SW 1271 (cell line): ENCODE measurements at places on chromosomes 7 and 10.

- DNase-seq, result no peak
These were observed 113.9 kb downstream of the DIP2C start for GRCh38 chr10:575402-576129.

DNA sequence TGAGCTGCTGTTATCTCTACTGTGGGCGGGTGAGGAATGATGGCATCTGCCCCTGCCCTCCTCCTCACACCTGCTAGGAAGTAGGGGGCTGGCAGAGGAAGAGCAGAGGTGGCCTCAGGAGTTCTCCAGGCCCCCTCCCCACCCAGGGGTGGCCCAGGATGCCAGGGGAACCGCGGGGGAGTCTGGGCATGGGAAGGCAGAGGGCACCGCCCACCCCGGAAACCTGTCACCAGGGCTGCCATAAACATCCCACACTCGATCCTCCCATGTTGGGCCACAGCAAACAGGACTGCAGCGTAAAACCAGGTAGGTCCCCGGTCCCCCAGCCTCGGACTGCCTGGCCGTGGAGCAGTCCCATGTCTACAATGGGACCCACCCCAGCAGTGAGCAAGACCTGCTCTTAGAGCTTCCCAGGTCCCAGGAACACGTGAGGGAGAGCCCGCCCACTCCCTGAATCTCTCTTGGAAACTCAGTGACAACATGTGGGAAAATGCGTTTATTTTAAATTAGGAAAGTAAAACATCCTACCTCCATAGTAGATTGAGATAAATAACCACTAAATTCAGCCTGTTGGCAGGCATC, 23.4 kb downstream of the EBF3 start:
- DNase-seq, result no peak

- no peak for DNase-seq
These were observed 11.4 kb upstream of the IDI2 start for GRCh38 chr10:1037098-1037497.

- DNase-seq, result no peak
These were observed 25.7 kb upstream of the ENTPD1 start for GRCh38 chr10:95730233-95730632.

GRCh38 chr7:16594061-16594460, 51.5 kb downstream of the ANKMY2 start:
- DNase-seq, result no peak

DNA sequence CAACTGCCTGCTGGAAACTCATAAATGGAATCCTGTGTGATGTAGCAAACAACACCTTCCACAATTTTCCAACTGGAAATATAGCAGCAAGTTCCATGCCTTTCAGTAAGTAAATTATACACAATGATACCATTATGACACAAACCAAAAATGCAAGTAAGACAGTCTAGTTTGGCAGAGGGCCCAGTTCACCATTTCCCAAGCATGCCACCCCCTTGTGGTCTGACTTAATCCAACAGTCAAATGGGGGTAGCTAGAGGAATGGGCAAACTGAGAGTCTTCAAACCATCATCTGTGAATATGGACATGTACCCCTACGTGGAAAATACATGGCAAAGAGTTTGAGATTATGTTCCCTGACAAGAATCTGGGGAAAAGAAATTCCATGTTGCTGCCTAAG, 137.6 kb upstream of the VWC2 start:
- no peak for DNase-seq

- DNase-seq, result peak; percentile 17
These were observed 278.0 kb upstream of the KLF14 start for GRCh38 chr7:131011976-131012375.

- DNase-seq, result no peak
These were observed 6.1 kb upstream of the RBM17 start for GRCh38 chr10:6082496-6083395.

- no peak for DNase-seq
These were observed 2.5 kb downstream of the POP7 start for GRCh38 chr7:100708395-100708794.

DNA sequence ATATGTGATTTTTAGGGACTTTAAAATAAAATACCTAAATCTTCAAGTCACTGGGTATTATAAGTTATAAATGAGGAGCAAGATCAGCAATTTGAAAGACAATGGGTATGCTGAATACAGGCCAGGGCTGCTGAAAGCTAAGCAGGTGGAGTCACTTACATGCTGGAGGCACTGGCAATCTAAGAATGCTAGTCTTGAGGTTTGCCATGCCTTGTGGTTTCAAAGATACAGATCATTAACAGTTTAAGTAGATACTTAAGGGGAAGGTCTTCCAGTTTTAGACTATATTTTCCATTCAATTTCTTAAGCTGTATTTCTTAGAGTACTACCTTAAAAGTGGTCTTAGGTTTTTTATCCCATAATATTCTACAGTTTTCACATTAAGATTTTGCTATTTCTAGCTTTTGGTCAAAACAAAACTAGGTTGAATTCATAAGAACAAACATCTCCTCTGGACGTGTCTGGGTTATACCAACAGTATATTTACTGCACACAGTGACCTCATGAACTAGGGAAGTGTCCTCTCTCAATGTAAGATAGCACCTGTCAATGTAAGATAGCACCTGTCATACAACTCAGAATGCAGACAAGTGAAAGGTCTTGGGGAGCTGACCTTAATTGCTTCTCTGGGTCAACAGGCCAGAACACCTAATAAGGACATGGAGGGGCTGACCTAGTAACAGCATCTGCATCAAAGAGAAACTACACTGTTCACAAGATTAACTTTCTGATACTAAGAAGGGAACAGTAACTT, 2.0 kb downstream of the SRI start:
- no peak for DNase-seq

DNA sequence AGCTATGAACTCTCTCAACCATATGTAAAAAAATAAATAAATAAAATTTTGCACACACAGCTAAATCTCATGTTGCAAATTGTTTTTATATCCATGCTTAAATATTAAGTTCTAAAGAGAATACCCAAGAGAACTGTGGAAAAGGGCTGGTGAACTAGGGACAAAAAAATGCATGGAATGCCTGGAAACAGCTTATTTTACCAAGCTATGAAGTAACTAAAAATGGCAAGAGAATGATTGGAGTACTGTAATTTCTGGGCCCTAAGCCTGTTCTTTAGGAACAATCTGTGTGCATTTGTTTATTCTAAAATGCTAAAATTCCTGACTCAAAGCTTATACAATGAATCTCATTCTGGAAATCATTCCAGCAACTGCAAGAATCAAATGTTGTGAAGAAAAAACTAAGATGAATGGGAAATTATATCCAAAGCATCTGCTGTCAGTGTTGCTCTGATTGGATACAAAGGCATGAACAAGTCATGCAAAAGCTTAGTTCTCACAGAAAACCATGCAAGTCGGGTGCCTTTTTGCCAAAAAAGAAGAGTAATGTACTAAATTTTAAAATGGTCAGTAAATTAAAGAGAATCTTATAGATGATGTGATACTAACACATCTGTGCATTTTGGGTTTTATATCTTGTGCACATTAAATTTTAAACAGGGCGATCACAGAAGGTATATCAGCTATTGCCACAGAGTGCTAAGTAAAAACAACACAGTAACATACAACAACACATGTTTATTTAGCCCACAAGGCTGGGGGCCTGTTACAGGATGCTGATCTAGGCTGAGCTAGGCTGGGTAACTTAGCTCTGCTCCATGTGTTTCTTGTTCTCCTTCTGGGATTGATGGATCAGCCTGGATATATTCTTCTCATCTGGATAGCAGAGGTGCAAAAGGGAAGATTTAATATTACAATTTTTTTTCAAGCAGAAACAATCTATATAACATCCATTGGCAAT, 453.5 kb upstream of the SEMA3A start:
- no peak for DNase-seq

- DNase-seq, result no peak
These were observed 701.2 kb downstream of the AUTS2 start for GRCh38 chr7:70299472-70299807.

GRCh38 chr7:130381468-130382312, 1.4 kb downstream of the CPA1 start:
- no peak for DNase-seq

DNA sequence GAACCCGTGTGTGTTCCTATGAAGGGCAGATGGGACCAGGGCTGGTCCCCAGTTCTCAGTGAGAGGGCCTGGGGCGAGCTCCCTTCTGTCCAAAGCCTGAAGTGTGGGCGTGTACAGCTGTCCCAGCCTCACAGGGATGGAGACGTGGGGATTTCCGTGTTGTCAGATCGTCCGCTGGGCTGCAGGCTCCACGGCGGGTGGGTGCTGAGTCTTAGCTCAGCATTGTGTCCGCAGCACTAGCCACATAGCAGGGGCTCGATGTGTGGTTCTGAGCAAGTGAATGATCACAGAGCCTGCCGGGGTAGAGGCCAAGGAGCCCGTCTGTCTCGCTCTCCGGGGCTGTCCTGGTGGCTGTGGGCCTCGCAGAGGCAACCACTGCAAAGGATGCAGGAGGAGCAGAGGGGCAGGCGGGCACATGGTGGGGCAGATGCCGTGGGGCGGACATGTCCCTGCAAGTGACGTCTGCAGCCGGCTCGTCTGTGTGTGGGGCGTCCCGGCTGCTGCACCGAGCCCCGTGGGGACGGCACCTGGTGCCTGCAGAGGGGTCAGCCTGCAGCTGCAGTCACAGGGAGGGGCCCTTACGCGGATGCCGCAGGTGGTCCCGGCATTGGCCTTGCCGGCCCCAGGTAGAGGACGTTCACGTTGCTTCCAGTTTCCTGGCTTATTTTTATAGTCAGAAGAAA, 30.9 kb downstream of the FAM20C start:
- no peak for DNase-seq

DNA sequence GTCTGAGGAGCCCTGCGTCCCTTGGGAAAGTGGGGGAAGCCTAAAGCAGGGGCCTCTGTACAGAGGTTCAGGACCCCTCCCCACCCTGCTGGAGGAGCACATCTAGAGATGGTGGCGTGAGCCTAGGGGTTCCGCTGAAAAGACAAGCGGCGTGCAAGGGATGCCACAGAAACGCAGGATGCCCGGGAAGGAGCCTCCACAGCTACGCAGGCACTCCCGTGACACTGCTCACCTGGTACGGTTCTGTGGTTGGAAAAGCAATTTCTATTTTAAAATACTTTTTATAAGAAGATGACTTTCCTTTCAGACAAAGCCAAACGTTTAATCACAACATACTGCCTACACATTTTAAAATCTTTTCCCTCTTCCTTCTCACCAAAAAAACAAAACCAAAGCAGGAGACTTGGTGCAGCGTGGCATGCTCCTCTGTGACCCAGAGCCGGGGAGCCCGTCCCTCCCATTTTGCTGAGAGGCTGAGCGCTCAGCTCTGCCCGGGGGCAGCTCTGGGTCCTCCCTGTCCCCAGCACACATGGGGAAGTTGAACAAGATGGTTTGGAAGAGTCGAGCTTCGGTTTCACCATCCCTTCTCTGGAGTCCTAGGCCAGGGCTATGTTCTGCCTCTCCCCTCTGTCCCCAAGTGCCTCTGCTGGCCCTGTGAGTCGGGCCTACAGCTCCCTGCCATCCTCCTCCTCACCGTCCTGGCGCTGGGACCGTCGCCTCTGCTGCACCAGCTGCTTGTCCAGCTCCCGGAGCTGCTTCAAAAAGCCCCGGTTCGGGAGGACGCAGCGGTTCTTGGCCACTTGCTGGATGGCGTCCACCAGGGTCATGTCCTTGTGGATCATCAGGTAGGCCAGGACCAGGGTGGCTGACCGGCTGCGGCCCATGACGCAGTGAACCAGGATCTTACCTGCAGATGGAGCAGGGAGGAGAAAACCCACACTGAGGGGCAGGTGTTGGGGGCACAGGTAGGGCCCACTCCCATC, 74.0 kb upstream of the SAMD8 start:
- DNase-seq, result no peak

DNA sequence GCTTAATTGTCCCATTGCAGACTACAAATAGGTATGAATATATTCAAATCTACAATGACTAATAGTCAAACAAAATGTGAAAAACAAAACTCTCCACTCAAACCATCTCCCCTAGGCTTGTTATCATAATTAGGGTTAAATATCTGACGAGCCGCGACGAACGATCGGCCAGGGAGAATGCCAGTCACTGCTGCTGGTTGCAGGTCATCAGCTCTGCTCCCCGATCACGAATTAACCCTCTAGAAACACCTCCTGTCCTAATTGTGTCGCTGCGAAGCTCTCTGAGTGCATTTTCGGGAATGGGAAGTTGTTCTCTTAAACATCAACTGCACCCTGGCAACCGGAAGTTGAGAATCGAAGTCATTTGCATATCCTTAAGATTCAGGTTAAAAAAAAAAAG, 167.3 kb downstream of the TCERG1L start:
- no peak for DNase-seq

GRCh38 chr7:1942941-1943289, 272.8 kb downstream of the ELFN1 start:
- DNase-seq, result no peak
